Lung (tissue), 17 donors: ENCODE measurements at places on chromosomes 6 and 20.

GRCh38 chr6:161921602-161922395, 647.9 kb upstream of the AGPAT4 start:
- DNase-seq: peak; percentile 32

DNA sequence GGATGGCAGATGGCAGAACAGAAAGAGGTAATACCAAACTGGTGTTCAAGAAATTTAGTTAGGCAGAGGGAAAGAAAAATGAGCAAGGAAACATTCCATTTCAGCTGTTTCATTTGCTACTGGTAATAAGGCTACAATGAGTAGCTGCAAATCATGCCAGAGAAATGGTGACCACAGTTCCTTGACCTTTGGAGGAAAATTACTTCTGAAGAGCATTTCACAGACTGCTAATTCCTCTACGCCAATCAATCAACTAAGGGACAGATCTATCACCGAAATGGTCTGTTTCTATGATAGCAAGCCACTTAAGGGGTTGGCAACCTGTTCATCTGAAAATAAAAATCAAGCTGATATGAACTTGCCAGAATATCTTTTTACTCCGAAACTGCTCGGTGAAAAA, 119.5 kb downstream of the PTPRK start:
- DNase-seq: no peak

DNA sequence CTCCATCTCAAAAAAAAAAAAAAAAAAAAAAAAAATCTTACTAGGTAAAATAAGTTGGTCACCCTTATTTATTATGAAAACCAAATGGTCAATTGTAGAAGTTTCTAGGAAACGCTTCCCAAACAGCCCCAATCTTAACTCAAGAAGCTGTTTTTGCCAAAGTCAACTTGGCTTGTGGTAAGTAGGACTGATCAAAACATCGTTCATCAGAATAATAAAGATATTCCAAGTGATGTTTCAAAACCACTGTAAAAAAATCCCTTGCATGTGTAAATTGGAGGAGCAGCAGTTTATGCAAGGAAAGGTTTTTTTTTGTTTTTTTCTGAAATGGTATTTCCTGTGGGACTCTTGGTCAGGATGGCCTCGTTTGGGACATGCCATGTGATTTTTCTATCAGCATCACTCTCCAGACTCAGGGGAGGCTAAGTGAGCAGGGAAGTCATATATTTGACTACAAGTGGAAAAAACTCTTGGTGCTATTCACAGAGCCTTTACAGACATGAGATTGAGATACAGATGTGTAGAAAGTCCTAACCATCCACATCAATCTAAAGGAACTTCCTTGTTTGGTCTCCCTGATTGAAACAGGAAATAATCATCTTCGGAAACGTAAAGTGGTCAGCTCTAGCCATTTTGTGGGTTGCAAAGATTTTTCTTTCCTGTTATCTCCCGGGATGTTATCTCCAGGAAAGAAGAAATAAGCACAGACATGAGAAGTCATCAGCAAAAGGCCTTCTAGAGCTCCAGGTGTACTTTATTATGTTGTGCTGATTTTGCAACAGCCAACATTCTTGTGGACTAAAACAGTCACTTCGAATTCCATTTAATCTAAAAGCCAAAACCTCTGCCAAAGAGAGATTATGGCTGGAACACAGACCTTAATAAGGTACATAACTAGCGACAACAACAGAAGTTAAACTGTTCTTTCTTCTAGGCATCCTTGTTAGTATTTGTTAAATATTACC, 177.8 kb downstream of the EDN1 start:
- no peak for DNase-seq

GRCh38 chr6:395432-396125, 4.0 kb downstream of the IRF4 start:
- DNase-seq: no peak

GRCh38 chr20:38900606-38901005, 25.6 kb upstream of the FAM83D start:
- no peak for DNase-seq

DNA sequence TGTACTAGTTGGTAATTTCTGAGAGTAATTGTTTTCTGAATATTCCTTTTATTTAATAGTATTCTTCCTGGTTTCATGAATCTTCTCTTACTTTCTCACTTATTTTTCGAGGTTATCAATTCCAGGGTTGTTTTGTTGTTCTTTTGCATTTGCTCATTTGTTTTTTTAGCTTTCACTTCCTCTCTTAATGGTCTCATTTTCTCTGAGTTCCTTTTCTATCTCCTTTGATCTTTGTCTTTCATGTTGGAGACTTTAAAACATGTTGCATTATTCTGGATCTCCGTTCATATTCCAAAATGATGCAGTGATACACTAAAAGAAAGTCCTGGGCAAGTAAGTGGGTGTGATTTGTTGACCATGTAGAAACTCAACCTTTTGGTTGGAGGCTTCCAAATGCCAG, 345.3 kb upstream of the SLC35B3 start:
- no peak for DNase-seq

DNA sequence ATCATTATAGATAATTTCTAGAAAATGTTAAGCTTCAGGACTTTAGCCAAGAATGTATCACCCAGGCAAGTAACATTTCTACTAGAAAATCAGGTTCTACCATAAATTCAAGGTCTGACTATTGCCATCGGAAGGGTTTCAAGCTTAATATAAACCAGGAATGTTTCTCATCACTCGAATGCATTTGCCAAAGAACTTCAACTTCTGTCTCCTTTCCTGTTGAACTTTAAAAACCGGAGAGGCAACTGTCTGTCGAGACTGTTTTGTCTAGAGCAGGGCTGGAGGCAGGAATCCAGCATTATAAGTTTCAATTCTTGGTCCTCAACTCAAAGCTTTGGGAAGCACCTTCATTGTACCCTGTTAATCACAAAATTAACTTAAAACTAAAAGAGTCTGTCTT, 264.7 kb downstream of the ZNF217 start:
- DNase-seq: no peak

DNA sequence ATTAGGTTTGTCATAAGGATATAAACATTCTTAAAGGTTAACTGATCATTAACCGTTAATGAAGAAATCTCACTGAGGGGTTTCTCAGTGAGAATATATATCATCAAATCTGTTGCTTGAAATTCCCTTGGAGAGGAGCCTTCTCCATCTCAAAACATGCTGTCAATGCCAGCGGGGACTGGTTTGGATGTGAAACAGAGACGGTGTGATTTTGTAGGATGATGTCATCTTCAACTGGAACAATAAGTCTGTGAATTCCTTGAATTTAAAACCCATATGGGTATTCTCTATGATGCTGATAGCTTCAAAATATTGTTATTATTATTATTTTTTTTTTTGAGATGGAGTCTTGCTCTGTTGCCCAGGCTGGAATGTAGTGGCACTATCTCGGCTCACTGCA, 75.9 kb downstream of the GMPR start:
- DNase-seq: no peak

- peak; percentile 97 for DNase-seq
These were observed 21.3 kb downstream of the PRKN start for GRCh38 chr6:162706232-162706631.

- peak; percentile 76 for DNase-seq
These were observed at the start of gene TUBB2B for GRCh38 chr6:3227363-3228045. Gene TUBB2B (minus strand): TSS chr6:3227653. CDS start chr6:3227543, 110 bp downstream.

GRCh38 chr6:113765909-113766308, 91.2 kb upstream of the MARCKS start:
- no peak for DNase-seq

GRCh38 chr6:139325686-139326085, 33.9 kb upstream of the TXLNB start:
- no peak for DNase-seq

DNA sequence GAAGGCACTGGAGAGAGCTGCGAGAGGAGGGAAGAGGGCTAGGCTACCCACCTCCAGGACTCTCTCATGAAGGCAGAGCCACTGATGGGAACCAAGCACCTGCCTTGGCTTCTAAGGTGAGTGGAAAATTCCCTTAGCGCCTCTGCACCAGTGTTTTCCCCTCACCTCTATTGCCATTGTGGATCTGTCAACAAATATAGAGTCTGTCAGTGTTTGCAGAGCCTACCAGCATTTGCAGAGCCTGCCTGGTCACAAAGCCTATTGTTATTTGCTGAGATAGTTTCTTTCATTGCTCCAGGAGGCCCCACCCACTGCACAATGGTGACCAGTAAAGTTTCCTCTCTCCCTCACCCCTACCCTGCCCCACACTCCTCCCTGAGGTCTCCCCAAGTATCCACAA, 141.9 kb downstream of the MRPL14 start:
- no peak for DNase-seq

DNA sequence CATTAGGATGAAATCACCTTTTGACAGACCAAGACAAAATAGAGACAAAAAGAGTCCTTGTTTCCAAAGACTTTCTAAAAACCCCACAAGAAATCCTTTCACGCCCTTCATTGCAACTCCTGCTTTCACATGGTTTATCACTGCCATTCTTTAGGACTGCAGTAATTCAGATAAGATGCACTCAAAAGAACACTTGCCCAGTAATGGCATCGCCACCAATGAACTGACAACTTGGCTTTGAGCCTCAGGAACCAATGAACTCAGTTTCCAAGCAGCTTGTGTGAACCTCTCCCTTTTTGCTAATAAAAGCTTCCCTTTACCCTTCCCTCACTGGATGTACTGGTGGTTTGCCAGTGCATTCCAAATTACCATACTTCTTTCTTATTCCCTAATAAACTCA, 21.8 kb downstream of the OSTM1 start:
- DNase-seq: no peak

GRCh38 chr6:67252663-67253062, 1382.4 kb upstream of the ADGRB3 start:
- DNase-seq: no peak

- DNase-seq: no peak
These were observed 199.2 kb upstream of the MYLIP start for GRCh38 chr6:15929685-15930084.

GRCh38 chr6:99613705-99614429, 7.2 kb downstream of the PRDM13 start:
- DNase-seq: no peak

- DNase-seq: no peak
These were observed 31.7 kb upstream of the ME1 start for GRCh38 chr6:83462524-83462923.

- DNase-seq: no peak
These were observed 181.9 kb upstream of the CCN2 start for GRCh38 chr6:132132924-132133639.

DNA sequence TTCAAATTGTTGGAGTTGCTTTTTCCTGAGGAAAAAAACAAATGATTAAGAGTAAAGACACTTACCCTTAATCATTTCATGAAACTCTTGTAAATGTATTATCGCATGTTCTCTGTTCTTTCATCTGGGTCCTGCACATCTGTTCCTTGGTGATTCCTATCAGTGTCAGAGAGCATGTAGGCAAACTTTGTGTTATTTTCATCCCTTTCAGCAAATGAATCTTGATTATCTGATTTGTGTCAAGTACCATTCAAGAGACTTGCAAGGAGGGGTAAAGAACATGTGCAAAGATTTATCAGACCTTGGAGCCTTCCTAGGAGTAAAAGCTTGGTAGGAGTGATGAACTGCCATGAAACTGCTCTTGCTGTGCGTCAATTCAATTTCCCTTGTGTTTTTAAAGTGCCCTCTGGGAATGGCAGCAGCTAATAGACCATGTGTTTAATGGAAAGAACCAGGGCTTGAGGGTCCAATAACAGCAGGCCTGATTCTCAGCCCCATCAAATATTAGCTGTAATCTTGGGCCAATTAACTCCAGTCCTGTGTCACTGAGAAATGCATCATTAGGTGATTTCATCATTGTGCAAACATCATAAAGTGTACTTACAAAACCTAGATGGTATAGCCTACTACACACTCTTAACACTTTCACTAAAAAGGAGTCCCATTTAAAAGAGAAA, 118.9 kb upstream of the CEP85L start:
- DNase-seq: no peak

DNA sequence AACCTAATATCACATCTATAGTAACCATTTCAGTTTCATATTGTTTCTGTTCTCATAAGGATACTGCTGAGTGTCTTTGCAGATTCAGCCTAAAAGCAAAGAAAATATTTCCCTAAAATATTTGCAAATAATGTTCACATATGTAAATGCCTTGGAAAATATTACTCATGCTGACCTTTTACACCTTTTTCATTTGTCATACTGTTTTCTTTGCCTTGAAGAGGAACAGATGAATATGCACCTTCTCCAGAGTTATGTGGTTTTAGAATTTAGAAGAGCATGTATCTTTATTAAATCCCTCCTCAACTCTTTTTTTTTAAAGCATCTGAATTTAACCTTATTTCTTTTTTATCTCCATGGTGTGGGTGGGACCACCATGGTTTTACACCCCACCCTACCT, 32.5 kb downstream of the NDUFAF5 start:
- no peak for DNase-seq

- DNase-seq: no peak
These were observed 10.7 kb downstream of the HCK start for GRCh38 chr20:32062776-32063170.

DNA sequence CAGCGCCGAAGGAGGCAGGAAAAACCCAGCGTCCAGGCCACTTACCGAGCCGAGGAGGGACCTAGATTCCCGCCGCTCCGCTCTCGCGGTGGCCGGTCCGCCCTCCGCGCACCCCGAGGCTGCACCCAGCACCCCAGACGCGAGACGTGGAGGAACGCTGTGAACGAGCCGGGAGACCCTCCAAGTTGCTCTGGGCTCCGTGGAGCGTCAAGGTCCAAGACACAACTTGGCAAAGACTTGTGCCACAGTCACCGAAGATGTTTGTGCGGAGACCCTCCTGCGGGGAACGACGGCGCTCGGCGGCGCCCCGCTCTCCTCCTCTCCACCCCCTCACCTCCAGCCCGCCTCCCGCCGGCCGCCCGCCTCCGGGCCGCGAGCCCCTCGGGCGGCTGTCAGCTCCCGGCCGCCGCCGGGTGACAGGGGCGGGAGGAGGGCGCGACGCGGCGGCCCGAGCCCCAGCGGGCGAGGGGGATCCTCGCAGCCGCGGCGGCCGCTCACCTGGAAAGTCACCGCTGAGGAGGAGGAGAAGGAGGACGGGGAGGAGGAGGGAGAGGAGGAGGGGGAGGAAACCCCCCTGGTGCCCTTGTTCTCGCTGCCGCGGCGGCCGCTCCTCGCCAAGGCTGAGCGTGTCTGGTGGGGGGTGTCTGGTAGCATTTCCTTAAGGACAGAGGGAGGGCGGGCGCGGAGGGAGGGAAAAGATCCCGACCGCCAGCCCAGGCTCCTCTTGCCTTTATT, 637 bp upstream of the HIVEP2 start:
- peak; percentile 81 for DNase-seq

DNA sequence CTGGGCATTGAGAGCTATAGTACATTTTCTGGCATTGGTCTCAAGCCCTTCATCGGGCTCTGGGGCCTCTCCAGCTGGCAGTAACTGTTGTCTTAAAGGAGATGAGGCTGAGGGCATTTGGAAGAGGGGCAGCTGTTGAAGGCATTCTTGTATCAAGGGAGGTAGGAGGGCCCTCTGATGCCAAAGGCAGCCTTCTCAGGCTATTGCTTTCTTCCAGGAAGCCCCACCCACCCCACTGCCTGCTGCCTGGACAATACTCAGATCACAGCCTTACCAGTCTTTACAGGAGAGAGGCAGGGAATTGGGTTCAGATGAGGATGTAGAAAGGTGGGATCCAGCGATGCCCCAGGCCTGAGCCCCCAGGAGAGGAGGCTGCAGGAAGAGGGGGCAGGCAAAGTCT, 46.0 kb downstream of the CPXM1 start:
- no peak for DNase-seq
